ENCODE measurements at places on chromosomes 7 and 10.

GRCh38 chr10:97718178-97718577, 4.6 kb downstream of the MARVELD1 start:
- no peak for DNase-seq

DNA sequence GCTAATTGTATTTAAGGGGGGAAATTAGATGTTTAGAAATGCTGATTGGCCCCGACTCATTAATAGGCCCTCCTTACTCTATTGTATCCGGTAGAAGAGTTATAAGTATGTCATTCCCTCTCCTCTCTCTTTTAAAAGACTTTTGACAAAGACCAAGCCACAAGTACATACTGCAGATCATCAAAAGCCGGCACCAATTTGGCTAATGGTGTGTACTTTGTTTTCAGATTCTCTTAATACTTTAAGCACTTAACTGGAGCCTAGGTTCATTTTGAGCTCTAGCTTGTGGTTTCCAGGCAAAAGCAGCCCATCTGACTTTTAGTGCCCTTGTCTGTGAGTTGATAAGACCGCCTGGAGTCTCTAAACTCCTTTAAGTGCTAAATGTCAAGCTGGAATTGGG, 210.0 kb upstream of the LYZL1 start:
- DNase-seq = no peak

DNA sequence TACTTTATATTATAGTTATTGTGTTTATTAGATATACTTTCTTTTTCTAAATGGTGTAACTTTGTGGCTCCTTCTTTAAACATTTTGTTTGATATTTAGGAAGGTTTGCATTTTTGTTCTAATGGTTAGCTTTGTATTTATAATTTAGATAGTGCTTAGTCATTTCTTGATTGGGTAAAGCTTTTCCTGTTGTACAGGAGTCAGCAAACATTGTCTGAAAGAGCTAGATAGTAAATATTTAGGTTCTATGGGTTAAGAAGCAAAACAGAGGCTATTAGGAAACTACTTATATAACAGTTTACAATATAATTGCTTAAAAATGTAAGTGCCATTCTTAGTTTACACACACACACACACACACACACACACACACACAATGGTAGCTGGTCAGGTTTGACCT, 70.6 kb upstream of the CCDC6 start:
- no peak for DNase-seq

- DNase-seq = peak; percentile 39
These were observed 24.8 kb upstream of the EIF5AL1 start for GRCh38 chr10:79487296-79488194.

DNA sequence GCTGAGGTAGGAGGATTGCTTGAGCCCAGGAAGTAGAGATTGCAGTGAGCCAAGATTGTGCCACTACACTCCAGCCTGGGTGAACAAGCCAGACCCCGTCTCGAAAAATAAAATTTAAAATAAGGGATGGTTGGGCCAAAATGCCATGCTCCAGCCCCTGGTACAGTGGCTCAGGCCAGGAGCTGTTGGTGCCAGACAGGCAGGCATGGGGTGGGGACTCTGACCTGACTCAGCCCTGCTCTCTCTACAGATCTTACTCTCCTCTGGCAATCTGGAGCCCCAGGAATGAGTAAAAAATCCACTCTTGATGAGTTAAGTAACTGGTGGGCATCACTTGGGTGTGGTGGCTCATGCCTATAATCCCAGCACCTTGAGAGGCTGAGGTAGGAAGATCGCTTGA, 8.4 kb upstream of the TMEM120A start:
- DNase-seq = no peak

GRCh38 chr10:33303988-33304387, 30.5 kb downstream of the NRP1 start:
- DNase-seq = no peak

- no peak for DNase-seq
These were observed 9.1 kb downstream of the WDR86 start for GRCh38 chr7:151400626-151401315.

DNA sequence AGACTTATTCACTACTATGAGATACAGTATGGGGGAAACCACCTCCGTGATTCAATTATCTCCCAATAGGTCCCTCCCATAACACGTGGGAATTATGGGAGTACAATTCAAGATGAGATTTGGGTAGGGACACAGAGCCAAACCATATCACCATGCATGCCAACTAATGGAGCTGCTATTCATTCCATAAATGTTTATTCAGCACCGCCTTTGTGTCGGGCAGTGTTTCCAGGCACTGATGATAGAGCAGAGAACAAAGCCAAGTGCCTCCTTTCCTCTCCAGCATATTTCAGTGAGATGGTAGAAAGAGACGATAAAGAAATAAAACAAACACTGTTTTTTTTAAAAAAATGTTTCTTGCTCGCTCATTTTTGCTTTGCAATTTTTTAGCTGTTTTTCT, 295.9 kb upstream of the FOXK1 start:
- DNase-seq = no peak

- DNase-seq = no peak
These were observed 823.8 kb downstream of the PCDH15 start for GRCh38 chr10:53977267-53977666.

GRCh38 chr7:1526271-1526754, 4.2 kb upstream of the MAFK start:
- no peak for DNase-seq

DNA sequence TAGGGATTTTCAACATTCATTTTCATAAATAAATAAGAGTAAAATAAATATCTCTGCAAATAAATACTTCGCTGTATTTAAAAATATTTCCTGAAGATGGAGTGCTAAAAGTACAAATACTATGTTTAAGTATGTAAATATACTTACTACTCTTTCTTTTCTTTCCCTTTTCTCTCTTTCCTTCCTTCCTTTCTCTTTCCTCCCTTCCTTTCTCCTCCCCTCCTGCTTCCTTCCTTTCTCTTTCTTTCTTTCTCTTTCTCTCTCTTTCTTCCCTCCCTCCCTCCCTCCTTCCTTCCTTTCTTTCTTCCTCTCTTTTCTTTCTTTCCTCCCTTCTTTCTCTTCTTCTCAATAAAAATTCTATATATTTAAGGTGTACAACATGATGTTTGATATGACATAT, 496.1 kb downstream of the CCSER2 start:
- no peak for DNase-seq

DNA sequence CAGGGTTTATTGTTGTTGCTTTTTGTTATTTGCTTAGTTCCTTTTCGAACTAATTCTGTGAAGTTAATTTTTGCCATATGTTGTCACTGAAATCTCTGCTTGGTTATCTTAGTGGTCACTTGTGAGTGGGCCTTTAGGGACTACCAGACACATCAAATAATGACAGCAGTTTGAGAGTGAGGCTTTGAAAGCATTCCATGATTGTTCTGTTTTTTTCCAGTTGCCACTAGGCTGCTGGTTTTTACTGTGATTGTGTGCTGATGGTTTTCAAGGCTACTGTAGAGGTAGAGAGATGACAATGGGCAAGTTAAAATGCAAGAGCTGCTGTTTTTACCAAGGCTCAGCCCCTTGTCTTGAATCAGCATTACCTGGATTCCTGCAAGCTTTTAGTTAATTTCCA, 20.0 kb downstream of the SEPTIN7 start:
- DNase-seq = no peak

GRCh38 chr7:17415955-17416354, 117.5 kb downstream of the AHR start:
- DNase-seq = no peak

DNA sequence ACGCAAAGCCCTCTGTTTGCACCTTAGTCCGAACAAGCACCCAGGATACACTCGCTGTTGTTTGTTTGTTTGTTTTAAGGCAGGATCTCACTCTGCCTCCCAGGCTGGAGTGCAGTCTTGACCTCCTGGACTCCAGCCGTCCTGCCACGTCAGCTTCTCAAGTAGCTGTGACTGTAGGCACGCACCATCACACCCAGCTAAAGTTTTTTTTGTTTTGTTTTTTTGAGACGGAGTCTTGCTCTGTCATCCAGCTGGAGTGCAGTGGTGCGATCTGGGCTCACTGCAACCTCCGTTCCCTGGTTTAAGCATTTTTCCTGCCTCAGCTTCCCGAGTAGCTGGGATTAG, 76.8 kb downstream of the CTBP2 start:
- no peak for DNase-seq

GRCh38 chr7:15018981-15019380, 116.4 kb upstream of the DGKB start:
- DNase-seq = no peak

- no peak for DNase-seq
These were observed 543 bp downstream of the HMX3 start for GRCh38 chr10:123136221-123136805.

GRCh38 chr10:3672220-3672619, 112.8 kb downstream of the KLF6 start:
- DNase-seq = no peak

DNA sequence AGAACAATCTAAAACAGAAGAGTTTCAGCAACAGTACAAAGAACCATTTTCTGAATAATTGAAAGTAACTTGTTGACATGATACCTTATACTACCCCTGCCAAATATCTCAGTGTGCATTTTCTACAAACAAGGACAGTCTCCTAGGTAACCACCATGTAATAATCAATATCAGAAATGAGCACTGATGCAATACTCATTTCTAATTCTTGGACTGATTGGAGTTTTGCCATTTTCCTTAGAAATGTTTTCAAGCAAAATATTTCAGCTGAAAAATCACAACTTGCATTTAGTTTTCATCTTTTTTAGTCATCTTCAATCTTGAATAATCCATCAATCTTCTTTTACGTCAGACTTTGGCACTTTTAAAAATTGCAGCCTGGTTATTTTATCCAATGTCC, 420.2 kb downstream of the CDC14C start:
- no peak for DNase-seq

- no peak for DNase-seq
These were observed 12.0 kb downstream of the FAM20C start for GRCh38 chr7:204326-204725.

DNA sequence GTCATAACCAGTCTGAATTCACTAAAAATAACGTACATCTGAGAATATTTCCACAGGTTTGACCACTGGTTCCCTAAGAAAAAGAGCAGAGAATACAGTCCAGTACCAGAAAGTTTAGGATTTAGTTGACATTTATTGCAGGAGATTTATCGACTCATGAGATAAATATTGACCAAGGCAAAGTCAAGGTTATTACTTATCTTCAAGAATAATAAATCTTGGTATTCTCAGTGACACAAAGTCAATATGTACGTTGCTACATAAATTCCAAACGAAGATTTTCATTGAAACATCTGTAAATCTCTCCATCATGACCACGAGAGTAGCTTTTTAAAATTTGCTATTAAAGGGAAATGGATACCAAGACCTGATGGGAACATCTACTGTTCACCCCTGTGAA, 39.4 kb upstream of the GRB10 start:
- no peak for DNase-seq

GRCh38 chr10:55091691-55092328, 290.8 kb upstream of the PCDH15 start:
- DNase-seq = no peak

- DNase-seq = no peak
These were observed 3.4 kb upstream of the PPP1R17 start for GRCh38 chr7:31683445-31684225.

DNA sequence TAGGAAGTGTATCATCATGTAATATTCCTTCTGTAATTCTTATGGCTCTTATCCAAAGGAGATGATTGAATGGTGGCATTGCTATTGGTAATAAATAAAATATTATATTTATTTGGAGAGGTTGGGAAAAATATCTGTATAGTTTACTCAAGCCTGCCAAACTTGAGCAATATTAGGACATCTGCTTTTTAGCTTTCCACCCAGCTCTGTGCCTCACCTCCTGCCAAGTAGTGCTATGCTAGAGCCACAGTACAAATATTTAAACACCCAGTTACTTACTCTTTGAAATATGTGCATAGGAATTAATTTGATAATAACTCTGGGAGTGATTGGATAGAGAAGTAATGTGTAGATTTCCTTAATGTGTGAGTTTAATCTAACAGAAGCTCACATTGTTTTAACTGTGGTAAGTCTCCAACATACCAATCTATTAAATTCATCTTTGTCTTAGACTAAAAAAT, 129.2 kb downstream of the BBS9 start:
- no peak for DNase-seq

- peak; percentile 76 for DNase-seq
These were observed 10.0 kb upstream of the DDIT4 start for GRCh38 chr10:72263613-72264241.

- no peak for DNase-seq
These were observed 80.3 kb upstream of the SCIN start for GRCh38 chr7:12490107-12490688.

- no peak for DNase-seq
These were observed 38.5 kb upstream of the MSMB start for GRCh38 chr10:46084321-46085165.

DNA sequence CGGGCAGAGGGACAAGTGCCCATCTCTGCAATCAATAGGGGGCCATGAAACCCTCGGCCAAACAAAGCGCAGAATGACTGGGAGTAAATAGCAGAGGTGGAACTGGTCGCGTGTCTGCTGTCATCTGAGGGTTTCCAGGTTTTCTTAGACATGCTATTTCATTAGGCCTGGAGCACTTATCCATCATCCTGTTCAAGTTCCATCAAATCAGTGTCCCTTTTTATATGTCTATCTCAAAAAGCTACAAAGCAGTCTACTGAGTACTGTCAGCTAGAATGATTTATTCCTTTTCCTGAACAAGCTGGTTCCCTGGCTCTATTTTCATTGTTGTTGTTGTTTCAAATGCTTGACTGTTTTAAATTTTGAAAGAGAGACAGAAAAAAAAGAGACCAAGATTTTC, 590.5 kb downstream of the PARD3 start:
- no peak for DNase-seq

DNA sequence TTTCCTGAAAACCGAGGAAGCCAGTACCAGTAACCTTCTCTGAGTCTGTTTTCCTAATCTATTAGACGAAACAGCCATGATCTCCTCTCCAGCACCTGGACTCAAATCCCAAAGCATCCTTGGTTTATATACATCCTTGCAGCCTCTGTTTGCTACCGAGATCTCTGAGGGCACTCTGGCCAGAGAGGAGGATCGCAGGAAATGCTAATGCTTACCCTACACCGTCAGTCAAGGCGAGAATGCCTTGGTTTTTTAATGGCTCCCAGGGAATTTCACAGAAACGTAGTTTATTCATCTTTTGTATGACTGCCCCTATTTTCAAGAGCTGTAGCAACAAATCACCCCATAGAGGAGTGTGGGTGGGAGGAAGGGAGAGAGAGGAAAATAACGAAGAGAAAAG, 91.5 kb upstream of the CALN1 start:
- DNase-seq = no peak
